ENCODE measurements at places on chromosomes 5 and 9.

GRCh38 chr5:147842869-147843268, 11.4 kb upstream of the SPINK1 start:
- DNase-seq = no peak

- DNase-seq = no peak
Observed at GRCh38 chr5:178069909-178070308, 43.4 kb upstream of the N4BP3 start.

GRCh38 chr9:72675586-72675985, 154.2 kb downstream of the TMC1 start:
- DNase-seq = no peak

DNA sequence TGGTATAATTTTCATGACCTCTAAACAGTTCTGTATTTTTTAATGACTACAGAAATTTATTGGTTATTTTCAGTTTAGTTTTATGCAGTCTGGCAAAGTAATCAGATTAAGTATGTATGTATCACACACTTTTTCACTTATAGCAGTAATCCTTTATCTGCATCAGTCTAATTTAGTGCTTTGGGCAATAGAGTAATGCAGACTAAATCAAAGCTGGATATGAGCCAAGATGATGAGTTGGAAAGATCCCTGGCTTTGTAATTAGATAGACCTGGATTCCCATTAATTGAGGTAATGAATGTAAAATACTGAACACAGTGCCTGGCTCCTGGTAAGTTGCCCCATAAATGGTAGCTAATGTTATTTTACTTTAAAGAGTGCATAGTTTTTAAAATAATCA, 215.4 kb upstream of the TLX3 start:
- DNase-seq = no peak

- no peak for DNase-seq
Observed at GRCh38 chr9:100575765-100576386, 2.0 kb upstream of the CAVIN4 start.

DNA sequence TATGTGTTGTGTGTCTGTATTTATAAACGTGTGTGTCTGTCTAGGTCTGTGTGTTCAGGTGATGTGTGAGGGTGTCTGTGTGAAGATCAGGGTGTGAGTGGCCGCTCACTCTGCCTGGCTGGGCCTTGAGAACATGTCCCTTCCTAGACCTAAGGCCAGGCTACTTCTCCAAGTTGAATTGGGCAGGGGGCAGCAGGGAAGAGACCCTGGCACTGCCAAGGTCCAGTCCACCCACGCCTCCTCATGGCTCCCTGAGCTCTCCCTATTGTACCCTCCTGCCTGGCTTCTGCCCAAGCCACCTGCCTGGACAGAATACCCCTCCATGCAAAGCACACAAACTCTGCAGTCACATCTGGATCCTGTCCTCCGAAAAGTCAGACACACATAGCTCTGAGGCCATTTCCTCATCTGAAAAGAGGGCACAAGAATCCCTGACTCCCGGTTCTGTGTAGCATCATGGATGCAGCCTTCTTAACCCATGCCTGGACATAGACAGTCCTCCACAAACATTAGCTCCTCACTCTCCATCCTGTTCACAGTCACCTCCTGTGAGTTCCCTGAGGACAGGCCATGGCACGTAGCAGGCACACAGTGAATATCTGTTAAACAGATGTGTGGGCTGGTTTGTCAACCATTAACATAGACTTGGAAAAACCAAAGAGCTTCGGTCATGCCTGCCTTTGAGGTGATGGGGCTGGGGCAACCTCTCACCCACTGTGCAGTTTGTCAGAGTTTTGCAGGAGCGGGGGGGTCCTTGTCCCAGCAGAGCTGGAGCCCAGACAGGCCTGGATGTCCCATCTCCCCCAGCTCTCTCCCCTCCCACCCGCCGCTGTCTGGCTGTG, 167.8 kb upstream of the MVB12B start:
- DNase-seq = no peak

DNA sequence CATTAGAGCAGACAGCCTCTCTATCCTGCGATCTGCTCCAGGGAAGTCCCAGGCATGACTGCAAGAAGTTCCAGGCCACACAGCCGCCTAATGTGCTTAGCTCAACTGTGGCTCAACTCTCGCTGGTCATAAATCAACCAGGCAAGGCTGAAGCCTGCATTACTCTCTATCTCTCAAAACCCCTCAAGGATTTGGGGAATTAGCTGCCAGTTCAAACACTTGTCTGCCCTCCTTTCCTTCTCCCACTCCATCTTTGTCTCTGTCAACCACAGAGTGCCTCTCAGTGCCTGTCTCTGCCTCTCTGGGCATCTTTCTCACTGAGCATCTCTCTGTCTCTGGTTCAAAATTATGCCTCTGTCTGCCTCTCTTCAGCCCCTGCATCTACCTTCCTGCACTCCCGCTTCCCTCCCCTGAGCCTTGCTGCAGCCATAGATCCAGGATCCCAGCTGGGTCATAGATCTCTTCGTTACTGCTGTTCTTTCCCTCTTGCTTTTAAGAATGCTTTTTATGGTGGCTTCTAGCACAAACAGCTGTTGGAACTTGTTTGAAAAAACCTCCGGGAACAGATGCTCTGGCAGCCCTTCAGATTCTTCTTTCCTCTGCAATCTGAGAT, 27.9 kb upstream of the GALNT10 start:
- no peak for DNase-seq

DNA sequence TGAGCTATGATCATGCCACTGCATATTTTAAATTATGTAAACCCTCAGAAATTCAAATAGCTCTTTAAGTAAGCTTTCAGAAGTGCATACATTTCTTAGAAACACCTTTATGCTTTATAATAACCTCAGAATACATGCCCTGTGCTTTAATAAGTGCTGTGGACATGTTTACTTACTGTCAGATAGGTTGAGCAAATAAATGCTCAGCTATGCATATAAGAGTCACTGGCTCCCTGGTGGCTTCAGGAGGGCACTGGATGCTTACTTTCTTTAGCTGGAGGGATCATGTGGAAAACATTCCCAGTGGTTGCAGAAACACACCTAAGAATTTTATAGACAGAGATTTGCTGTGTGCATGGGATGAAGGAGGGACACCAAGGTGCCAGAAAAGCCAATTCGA, 74.4 kb downstream of the PDE6A start:
- no peak for DNase-seq

DNA sequence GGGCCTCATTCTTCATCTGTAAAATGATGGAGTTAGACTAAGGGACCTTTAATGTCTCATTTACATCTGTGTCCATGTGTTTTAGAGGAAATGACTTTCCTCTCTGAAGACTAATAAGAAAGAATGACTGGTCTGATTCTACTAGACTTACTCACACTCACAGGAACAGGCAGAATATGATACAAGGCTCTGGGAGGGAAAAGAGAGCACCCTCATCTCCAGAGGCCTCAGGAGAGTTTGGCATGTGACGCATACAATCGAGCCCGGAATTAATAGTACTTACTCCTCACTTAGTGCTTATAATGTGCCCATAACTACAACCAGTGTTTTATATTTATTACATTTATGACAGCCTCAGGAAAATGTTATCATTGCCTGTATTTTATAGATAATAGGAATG, 608.7 kb downstream of the KCTD16 start:
- no peak for DNase-seq

GRCh38 chr5:14421851-14422250, 159.7 kb upstream of the OTULINL start:
- no peak for DNase-seq

DNA sequence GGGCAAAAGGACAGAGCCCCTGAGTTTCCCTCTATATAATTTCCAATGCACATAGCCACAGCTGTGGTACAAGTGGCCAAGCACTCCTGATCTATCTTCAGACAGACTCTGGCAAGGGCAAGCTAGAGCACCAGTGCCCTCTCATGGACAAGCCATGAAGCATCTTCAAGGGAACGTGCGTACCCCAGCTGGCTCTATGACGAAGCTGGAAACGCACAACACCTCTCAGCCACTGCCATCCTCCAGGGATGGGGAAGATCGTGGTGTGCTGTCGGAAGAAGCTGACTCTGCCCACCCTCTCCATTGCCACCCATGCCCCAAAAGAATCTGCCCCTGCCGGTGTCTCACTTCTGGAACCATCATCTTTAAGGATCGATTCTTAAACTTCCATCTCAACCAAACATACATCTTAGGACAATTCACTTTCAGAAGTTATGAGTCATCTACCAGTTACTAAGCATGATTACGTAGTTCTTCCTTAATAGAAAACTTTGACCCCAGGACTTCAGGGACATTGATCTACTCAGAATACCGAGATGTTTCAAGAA, 482.9 kb downstream of the AGTPBP1 start:
- DNase-seq = peak; percentile 78

DNA sequence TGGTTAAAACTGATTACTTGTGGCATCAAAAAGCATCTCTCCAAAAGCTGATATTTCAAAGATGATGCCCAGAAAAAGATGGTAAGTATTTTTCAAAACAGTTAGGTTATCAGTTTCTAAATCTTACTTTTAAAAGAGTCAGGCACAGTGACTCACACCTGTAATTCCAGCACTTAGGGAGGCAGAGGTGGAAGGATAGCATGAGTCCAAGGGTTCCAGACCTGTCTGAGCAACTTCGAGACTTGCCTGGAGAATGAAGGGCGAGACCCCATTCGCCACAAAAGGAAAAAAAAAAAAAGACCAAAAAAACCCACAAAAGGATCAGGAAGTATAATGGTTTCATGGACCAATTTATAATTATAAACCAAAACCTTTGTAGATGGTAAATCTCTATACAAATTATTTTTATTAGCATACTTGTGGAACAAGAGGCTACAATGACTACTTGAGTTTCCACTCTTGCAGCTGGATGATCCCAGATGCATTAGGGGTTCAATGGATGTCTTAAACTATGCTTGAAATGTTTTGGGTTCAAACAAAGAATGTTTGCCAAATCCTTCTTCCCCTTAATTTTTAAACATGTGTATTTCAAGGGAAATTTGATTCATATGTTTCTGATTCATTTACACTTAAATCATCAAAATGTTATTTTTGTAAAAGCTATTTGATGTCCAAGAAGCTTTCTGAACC, 96.1 kb downstream of the ADAMTSL1 start:
- no peak for DNase-seq

- DNase-seq = no peak
Observed at GRCh38 chr5:88388476-88389337, 120.1 kb upstream of the TMEM161B start.

- no peak for DNase-seq
Observed at GRCh38 chr5:150017226-150018005, 16.9 kb downstream of the HMGXB3 start.

DNA sequence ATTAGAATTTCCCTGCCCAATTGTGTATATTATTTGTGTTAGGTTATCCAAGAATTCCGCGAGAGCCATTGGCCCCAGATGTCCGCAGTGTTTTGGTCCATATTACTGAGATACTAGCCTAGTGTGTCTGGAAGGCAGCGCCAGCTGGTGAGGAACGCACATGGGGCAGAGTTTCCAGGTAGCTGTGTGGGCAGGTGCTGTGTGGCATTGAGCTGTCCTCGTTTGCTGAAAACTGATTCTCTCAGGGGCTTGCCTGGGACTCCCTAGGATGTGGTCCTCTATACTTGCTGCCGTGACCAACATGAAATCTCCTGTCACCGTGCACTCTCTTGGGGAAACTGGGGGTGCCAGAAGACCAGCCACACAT, 288.7 kb downstream of the FANCC start:
- DNase-seq = no peak

DNA sequence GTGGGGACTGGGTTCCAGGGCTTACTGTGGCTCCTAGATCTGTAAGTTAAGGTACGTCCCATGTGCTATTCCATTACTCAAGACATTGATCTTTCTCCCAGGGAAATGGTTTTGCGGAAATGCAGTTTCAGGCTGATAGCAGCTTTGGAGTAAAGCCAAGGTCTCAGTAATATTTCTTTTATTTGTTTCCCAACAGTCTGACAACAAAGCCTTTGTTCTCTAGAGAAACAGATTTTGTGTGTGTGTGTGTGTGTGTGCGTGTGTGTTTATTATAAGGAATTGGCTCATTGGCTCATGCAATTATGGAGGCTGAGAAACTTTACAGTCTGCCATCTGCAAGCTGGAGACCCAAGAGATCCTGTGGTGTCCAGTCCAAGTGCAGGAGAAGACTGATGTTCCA, 12.1 kb upstream of the POC5 start:
- no peak for DNase-seq

GRCh38 chr9:95332860-95333259, 15.4 kb upstream of the FANCC start:
- no peak for DNase-seq

GRCh38 chr9:89781838-89782540, 177.2 kb downstream of the GADD45G start:
- no peak for DNase-seq
